ENCODE measurements at places on chromosomes 2 and 18.

GRCh38 chr2:111196435-111196834, 75.7 kb downstream of the BCL2L11 start:
- no peak overlapping the region for H3K27ac ChIP-seq
- no peaks in the 10 kb centered on the region for H3K36me3 ChIP-seq
- H3K4me3 ChIP-seq = no peak overlapping the region
- H3K4me1 ChIP-seq = no peaks in the 10 kb centered on the region
- DNase-seq = no peak
- no peaks in the 10 kb centered on the region for H3K27me3 ChIP-seq

- DNase-seq = no peak
- H3K27ac ChIP-seq = peak overlapping the region; percentile 68
- H3K4me3 ChIP-seq = no peak overlapping the region
- no peaks in the 10 kb centered on the region for H3K36me3 ChIP-seq
- H3K4me1 ChIP-seq = peaks cover 8% of the 10 kb centered on the region
Measured at GRCh38 chr2:109217362-109218086, 88.5 kb downstream of the SH3RF3 start.

DNA sequence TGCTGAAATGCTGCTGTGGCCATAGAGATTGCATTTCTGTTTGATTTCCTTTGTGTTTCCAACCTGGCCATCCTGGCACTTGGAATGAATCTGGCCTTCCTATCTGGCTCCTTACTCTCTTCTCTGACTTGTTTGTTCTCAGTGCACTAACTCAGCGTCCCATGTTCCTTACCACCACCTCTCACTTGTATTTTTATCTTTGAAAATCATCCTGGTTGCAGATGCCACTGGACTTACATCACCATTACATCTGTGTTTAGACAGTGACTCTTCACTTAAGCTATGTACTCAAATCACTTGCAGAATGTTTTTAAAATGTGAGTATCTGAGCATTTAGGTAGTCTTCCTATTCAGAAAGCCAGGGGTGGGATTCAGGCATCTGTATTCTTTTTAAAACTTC, 239.5 kb downstream of the WDR7 start:
- H3K4me1 ChIP-seq = no peaks in the 10 kb centered on the region
- no peaks in the 10 kb centered on the region for H3K36me3 ChIP-seq
- DNase-seq = no peak
- H3K4me3 ChIP-seq = no peak overlapping the region
- H3K27ac ChIP-seq = no peak overlapping the region

DNA sequence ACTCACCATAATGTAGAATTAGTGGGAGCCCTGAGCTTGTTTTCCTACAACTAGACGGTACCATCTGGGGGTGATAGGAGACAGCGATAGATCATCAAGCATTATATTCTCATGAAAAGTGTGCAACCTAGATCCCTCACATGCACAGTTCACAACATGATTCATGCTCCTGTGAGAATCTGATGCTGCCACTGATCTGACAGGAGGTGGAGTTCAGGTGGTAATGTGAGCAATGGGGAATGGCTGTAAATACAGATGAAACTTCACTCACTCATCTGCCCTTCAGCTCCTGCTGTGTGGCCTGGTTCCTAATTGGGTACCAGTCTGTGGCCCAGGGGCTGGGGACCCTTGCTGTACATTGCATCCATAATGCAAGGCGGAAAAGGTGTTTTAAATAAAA, 60.7 kb downstream of the USP34 start:
- no peak overlapping the region for H3K27ac ChIP-seq
- peaks cover 9% of the 10 kb centered on the region for H3K36me3 ChIP-seq
- H3K4me3 ChIP-seq = no peak overlapping the region
- DNase-seq = no peak
